AG09309 (cell line): ENCODE measurements at places on chromosomes 16 and 17.

- DNase-seq = no peak
Observed at GRCh38 chr17:5588584-5588983, 4.3 kb upstream of the NLRP1 start.

DNA sequence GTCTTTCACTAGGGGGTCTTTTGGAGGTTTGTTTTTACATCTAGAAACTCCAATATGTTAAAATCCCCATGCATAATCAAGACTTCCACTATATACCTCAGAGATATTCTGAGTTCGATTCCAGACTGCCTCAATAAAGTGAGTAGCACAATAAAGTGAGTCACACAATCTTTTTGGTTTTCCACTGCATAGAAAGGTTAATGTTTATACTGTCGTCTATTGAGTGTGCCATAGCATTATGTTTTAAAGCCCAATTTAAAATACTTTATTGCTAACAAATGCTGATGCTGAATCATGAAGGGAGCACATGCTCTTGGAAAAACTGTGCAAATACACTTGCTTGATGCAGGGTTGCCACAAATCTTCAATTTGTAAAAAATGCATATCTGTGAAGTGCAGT, 227.5 kb upstream of the ZFHX3 start:
- DNase-seq = no peak

DNA sequence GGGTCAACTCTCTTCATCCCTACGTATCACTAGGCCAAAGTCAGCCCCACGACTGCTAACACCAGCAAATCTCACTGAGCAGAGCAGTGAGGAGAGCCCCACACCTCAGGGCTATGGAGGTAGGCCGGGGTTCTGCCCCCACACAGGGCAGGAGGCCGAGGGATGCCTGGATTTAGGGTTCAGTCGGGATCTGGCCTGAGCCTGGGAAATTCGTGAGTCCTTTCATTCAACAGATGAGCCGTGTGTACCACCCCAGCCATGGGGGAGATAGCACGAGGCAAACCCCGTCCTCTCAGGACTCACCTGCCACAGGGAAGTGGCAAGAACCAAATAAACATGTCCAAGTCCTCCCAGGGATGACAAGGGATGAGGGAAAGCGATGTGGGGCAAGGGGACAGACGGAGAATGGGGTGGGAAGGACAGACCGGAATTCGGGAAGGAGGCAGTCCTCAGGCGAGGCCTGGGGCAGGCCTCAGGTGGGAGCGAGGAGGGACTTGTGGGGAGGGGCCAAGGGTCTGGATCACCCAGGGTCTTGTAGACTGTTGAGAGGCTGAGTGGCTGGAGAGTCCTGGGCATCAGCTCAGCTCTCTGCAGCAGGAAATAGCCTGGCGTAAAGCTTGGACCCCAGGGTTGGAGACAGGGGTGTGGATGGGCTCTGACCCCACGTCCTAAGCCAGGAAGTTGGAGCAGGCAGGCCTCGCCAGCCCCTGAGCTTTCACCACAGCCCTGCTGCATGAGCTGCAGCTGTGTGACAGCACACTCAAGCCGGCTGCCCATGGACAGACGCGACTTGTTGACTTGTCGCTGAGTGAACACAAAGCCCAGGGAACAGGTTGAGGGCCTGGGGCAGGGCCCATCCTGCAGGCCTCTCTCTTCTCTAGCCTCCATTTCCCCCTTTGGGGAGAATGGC, 7.9 kb upstream of the FAM83G start:
- no peak for DNase-seq

DNA sequence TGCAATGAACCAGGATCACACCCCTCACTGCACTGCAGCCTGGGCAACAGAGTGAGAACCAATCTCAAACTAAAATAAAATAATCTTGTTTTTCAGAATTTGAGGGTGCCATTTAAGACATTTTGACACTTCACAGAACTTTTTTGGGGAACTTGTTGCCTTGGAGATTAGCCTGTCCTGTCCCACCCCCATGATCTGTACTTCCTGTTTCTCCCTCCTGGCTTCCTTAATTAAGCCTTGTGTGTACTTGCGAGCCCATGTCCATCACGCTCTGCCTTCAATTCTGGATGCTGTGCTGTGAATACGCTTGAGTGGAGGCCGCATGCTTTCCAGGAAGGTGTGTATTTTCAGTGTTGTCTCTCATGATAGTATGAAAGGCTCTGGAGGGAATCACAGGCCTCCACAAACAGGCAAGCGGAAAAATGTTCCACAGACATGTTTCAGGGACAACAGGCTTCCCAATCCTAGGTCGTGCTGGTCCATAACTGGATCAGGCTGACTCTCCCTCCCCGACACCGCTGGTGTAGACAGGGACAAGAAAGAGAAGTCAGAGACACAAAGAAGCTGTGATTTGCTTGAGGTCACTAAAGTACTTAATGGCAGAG, 56.9 kb downstream of the NOS2 start:
- no peak for DNase-seq

DNA sequence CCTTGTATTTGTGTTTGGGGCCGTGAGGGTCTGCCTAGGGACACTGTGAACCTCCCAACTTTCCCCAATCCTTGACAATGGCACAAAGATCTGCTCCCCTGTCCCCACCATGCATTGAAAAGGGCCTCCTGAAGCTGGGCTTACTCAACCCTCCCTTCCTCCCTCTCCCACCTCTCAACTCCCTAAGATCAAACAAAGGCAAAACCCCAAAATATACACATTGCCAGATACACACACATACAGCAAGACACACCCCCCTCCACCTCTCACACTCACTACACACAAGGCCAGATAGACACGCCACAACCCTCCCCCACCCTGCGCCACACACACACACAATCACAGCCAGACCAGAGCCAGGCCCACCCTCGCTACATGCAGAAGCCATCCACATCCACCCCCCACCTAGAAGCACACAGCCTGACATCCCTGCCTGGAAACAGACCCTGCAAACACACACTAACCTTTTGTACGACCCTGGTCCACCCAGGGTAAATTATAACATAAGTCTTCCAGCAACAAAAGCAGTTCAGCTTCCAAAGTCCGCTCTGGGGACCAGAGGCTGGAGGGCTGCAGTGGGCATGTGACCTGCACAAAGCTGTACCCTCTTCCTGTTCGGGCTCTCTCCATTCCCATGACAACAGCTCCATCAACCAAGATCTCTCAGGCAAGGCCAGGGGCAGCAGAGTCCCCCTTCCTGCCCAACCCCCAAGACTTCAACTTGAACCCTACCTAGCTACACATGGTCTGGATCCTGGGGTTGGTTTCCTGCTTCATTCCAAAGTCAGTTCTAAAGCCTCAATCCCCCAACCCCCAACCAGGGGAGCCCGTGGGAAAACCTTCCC, 1.9 kb downstream of the PCGF2 start:
- DNase-seq = no peak

DNA sequence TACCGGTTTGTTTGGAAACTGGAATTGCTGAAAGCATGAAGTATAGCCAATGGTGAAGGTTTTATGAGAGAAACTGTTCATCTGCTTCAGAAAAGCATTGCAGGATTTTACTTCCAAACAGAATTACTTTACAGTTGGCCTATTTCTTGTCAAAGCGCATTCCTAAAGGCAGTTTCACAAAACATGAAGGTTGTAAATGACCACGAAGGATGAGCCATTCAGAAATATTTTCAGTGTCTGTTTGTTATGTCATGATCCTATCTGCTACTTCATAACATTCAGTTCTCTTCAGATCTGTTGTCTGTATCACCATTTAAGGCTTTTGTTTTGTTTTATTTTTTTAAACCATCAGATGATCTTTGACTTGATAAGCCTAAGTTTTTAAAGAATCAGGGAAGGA, 45.7 kb downstream of the AATF start:
- DNase-seq = peak; percentile 16

- DNase-seq = no peak
Observed at GRCh38 chr16:822174-822908, 21.8 kb upstream of the GNG13 start.

GRCh38 chr17:59372138-59372751, 40.8 kb downstream of the YPEL2 start:
- DNase-seq = peak; percentile 66

DNA sequence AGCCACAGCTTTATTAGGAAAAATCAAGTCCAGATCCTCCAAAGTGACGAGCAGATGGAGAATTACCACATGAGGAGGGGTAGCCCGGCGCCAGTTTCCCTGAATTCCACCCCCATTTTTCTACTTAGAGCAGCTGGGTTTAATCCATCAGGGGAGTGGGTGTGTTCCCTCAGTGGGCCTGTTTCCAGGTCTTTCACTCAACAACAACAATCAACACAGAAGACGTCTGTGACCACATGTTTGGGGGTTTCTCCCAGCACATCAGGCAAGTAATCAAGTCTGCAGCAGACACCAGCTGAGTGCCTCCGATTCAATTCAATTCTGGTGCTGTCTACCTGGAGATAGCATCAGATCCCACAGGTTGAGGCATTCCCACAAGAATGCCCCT, 6.8 kb downstream of the SLC6A2 start:
- DNase-seq = no peak

GRCh38 chr16:87316923-87317749, at the start of gene C16orf95:
C16orf95 (minus strand) TSS chr16:87317392; CDS start chr16:87317242, 150 bp downstream.
- peak; percentile 75 for DNase-seq
